ENCODE measurements at places on chromosomes 12 and 14.

DNA sequence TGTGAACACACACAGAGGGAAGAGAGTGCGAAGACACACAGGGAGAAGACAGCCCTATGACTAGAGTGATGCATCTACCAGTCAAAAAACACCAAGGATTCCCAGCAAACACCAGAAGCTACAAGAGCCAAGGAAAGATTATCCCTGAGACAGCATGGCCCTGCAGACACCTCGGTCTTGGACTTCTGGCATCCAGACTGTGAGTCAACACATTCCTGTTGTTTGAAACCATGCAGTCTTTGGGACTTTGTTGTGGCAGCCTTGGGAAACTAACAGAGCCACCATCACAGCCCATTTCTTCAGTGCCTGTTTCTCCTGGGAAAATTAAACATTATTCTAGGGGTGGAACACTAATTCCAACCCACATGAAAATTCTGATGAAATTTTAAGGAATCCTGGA, 220.6 kb downstream of the GXYLT1 start:
- no peak for DNase-seq

DNA sequence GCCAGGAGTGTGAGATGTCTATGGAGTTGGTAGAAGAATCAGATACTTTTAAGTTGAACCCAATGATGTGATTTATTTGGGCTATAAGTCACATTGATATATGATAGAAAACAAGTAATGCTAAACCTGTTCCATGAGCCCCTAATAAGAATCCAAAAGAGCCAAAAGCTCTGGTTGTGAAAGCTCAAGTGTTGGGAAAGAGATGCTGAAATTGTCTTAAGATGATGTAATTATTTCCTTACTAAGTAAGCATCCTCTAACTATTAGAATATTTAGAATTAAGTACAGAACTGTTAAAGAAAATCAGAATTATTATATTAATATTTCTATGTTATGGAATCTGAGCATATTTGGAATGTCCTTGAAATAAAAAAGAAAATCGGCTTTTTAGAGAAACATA, 17.6 kb upstream of the SLC2A13 start:
- no peak for DNase-seq

GRCh38 chr14:104880584-104881210, 15.6 kb downstream of the CEP170B start:
- DNase-seq = no peak

DNA sequence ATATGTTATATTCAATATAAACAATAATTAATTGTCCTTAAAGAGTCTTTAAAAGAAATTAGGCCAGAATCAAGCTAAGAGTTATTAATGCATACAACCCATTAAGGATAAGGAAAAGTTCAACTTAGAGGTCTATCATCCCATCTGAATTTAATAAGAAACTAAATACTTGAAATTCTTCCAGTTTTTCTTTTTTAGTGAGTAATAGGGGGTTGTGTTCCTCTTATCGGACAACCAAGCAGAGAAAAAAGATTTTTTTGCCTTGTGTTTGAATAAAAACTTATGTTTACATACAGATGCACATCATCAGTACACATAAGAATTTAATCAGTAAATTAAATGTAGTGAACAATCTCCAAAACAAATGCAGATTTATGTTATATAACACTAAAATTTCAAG, 32.5 kb downstream of the PAWR start:
- no peak for DNase-seq

- DNase-seq = no peak
Measured at GRCh38 chr12:73612551-73612950, 925.1 kb upstream of the ATXN7L3B start.

DNA sequence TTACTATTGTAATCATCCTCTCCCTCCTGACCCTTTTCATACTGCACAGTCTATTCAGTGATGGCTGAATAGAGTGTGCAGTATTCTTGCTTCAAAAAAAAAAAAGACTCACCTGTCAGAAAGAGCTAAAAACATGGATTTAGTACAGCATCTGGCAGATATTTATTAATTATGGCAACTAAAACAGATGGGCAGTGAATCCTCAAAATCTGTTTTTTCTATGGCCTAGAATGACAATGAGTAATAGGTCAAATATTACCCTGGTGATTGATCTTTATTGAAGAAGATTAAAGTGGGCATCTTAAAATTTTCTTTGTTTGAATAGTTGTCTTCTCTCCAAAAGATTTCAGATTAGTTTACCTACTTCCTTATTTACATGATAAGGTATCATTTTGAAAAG, 543.6 kb downstream of the FOXG1 start:
- no peak for DNase-seq

GRCh38 chr12:16563504-16563903, 42.5 kb downstream of the LMO3 start:
- DNase-seq = no peak

DNA sequence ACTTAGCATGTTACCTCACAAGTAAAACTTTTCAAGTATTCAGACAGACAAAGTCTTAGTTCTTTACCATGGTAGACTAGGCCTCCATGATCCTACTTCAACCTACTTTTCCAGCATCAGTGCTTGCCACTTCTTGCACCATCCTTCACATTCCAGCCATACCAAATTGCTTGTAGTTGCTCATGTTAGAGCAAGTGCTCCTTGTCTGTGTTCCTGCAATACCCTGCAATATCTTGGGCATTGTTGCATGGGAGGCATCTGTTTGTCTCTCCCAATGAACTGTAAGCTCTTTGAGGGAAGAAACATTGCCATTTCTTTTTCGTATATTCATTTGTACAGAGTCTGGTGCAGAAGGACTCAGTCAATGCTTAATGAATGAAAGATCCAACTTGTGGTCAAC, 78.0 kb downstream of the SRGAP1 start:
- no peak for DNase-seq
